Effector memory CD8-positive, alpha-beta T cell (primary cell): ENCODE measurements at places on chromosomes 7 and 10.

DNA sequence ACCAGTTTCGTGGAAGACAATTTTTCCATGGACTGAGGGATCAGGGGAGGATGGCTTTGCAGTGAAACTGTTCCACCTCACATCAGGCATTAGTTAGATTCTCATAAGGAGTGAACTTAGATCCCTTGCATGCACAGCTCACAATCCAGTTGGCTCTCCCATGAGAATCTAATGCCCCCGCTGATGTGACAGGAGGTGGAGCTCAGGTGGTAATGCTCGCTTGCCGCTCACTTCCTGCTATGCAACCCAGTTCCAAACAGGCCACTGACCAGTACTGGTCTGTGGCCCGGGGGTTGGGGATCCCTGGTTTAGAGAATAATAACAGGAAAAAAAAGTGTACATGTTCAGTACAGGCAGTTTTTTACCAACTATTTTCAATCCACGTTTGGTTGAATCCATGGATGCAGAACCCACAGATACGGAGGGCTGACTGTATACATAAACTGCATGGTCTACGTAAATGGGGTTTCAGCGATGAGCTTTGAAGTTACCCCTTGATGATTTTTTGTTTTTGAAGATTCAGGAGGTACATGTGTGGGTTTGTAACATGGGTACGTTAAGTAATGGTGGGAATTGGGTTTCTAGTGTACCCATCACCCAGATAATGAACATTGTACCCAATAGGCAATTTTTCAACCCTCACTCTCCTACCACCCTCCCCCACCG lies 24.5 kb downstream of the OGDH start:
- H3K27ac ChIP-seq, result peak overlapping the region; percentile 99
- H3K27me3 ChIP-seq, result no peaks in the 10 kb centered on the region
- H3K36me3 ChIP-seq, result peaks cover 77% of the 10 kb centered on the region
- H3K4me1 ChIP-seq, result peaks cover 67% of the 10 kb centered on the region
- no peak for DNase-seq
- peak overlapping the region; percentile 74 for H3K4me3 ChIP-seq

- H3K36me3 ChIP-seq, result no peaks in the 10 kb centered on the region
- no peaks in the 10 kb centered on the region for H3K27me3 ChIP-seq
- H3K4me3 ChIP-seq, result no peak overlapping the region
These were observed 54.4 kb downstream of the TFPI2 start for GRCh38 chr7:93836116-93836515.

DNA sequence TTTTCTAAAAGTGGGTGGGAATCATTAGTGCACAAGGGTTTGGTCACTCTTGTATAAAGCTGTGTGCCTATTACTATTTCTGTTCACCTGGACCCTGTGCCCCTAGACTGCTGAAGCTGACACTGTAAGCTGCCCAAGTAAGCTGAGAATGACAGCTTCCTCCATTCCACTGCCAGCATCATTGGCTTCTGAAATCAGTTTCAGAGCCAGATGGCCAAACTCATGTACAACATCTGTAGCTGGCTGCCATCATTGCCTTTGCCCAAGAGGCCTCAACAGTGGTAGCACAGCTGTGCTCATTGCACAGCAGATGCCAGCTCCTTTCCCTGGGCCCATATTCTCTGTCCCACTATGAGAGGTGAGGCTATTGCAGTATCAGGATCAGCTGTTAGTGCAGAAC lies 165.7 kb downstream of the CPEB3 start:
- no peak overlapping the region for H3K4me3 ChIP-seq
- no peak for DNase-seq
- H3K36me3 ChIP-seq, result peaks cover 3% of the 10 kb centered on the region
- H3K27me3 ChIP-seq, result no peaks in the 10 kb centered on the region
- H3K27ac ChIP-seq, result no peak overlapping the region

DNA sequence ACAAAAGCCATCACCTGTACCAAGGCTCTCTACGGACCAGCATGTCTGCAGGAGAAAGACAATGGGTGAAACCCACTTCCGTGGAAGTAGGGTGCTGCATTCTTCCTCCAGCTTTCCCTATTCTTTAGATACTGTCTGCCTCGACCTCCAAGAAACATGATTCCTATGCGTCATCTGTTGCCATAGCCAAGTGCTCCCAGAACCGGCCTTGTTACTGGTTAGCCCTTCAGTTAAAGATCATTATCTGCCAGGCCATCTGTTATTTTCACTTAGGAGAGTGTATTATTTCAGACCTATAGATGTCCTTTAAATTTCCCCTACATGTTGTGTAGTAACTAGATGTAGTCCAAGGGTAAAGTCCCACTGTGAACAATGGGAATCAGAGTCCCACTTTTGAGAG lies 89.0 kb upstream of the KIAA1217 start:
- no peak for DNase-seq
- H3K4me3 ChIP-seq, result no peak overlapping the region
- no peaks in the 10 kb centered on the region for H3K36me3 ChIP-seq
- H3K27ac ChIP-seq, result no peak overlapping the region
- no peaks in the 10 kb centered on the region for H3K27me3 ChIP-seq

DNA sequence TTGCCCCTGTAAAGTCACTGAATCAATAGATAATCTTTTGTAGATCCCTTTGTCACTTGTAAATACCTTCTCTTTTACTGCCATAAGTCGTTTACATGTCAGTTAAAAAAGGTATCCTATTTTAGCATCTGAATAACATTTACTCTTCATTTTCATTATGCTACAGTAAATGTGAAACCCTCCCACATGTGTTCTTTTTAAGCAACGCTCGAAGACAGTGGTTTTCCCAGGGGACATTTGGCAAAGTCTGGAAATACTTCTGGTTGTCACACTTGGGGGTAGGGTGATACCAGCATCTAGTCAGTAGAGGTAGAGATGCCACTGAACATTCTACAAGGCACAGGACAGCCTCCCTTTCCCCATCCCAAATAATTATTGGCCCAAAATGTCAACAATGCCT lies 23.7 kb downstream of the ATAD1 start:
- DNase-seq, result no peak
- no peaks in the 10 kb centered on the region for H3K27me3 ChIP-seq
- peak overlapping the region; percentile 57 for H3K27ac ChIP-seq
- H3K4me3 ChIP-seq, result no peak overlapping the region

- DNase-seq, result no peak
- H3K27ac ChIP-seq, result no peak overlapping the region
- no peak overlapping the region for H3K4me3 ChIP-seq
- H3K36me3 ChIP-seq, result no peaks in the 10 kb centered on the region
- H3K27me3 ChIP-seq, result no peaks in the 10 kb centered on the region
- H3K4me1 ChIP-seq, result no peaks in the 10 kb centered on the region
These were observed 566.6 kb upstream of the ZWINT start for GRCh38 chr10:56927701-56928100.

DNA sequence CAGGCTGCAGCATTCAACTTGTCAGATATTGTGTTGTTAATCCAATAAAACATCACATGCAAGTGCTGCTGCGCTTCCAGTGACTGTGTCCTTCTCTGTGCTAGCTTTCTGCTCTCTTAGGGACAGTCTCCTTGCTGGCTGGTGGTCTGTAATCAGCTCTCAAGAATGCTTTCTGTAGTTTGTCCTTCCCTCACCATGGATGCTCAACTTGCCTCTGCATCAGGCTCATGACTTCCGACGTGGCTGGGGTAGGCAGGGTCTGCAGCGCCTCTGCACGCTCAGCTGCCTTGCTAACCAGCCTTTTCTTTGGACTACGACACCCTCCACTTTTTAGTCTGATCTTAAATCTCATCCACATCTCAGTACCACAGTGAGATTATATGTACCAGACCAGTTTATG lies 58.3 kb downstream of the MMRN2 start:
- no peaks in the 10 kb centered on the region for H3K36me3 ChIP-seq
- no peak overlapping the region for H3K4me3 ChIP-seq
- DNase-seq, result no peak
- H3K27ac ChIP-seq, result no peak overlapping the region

DNA sequence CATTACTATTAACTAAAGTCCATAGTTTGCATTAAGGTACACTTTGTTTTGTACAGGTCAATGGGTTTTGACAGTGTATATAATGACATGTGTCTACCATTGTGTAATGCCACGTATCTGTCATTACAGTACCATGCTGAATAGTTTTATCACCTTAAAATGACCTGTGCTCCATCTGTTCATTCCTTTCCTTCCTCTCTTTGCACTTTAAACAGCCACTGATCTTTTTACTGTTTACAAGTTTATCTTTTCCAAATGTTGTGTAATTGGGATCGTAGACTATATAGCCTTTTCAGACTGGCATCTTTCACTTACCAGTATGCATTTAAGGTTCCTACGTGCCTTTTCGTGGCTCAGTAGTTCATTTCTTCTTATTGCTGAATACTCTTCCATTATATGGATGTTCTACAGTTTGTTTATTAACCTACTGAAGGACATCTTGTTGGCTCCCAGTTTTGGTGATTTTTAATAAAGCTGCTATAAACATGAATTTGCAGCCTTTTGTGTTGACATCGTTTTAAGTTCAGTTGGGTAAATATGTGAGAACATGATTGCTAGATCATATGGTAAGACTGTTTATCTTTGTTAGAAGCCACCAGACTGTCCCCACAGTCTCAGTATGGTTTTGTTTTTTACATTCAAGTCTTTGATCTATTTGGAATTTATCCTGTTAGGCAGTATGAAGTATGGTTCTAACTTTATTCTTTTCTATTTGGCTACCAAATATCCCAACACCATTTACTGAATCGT lies 24.7 kb downstream of the STAM start:
- H3K27me3 ChIP-seq, result no peaks in the 10 kb centered on the region
- H3K36me3 ChIP-seq, result peaks cover 5% of the 10 kb centered on the region
- H3K4me3 ChIP-seq, result no peak overlapping the region
- no peak overlapping the region for H3K27ac ChIP-seq

DNA sequence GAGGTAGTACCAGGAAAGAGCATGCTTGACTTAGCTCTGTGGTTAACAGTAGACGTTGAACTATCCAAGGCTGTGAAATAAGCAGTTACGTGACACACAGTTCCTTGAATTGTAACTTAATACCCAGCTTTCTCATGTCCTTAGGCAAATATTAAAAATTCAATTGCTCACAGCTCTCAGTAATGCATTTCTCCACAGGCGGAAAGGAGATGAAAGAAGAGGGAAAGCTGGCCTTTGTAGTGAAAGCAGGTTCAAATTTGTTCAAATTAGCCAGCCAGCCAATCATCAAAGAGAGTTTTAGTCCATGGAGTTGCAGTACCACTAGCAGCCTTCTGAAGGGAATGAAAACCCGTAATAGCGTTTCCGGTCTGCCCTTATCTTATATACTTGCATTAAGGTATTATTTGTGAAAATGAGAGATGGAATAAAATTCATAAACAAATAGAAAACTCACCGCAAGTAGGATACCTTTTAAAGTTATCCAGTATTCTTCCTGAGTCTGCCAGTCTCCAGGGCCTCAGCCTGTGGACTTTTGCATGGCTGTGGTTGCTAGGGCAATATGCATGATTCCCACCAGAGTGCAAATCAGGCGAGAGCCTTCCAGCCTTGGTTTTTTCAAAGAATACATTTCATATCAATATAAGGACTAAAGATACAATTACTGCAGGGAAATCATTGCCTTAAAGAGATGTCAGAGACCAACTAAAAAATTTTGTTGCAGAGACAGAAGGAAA lies 795.5 kb downstream of the TNS3 start:
- DNase-seq, result no peak
- no peaks in the 10 kb centered on the region for H3K27me3 ChIP-seq
- no peaks in the 10 kb centered on the region for H3K4me1 ChIP-seq
- no peak overlapping the region for H3K27ac ChIP-seq
- no peaks in the 10 kb centered on the region for H3K36me3 ChIP-seq

GRCh38 chr10:111999205-111999914 lies 184.2 kb downstream of the GPAM start:
- no peaks in the 10 kb centered on the region for H3K36me3 ChIP-seq
- H3K27ac ChIP-seq, result no peak overlapping the region
- H3K4me1 ChIP-seq, result no peaks in the 10 kb centered on the region

GRCh38 chr7:149300620-149301285 lies 38.8 kb downstream of the ZNF783 start:
- no peaks in the 10 kb centered on the region for H3K4me1 ChIP-seq
- no peak for DNase-seq
- H3K4me3 ChIP-seq, result no peak overlapping the region
- H3K27me3 ChIP-seq, result peaks cover 17% of the 10 kb centered on the region

DNA sequence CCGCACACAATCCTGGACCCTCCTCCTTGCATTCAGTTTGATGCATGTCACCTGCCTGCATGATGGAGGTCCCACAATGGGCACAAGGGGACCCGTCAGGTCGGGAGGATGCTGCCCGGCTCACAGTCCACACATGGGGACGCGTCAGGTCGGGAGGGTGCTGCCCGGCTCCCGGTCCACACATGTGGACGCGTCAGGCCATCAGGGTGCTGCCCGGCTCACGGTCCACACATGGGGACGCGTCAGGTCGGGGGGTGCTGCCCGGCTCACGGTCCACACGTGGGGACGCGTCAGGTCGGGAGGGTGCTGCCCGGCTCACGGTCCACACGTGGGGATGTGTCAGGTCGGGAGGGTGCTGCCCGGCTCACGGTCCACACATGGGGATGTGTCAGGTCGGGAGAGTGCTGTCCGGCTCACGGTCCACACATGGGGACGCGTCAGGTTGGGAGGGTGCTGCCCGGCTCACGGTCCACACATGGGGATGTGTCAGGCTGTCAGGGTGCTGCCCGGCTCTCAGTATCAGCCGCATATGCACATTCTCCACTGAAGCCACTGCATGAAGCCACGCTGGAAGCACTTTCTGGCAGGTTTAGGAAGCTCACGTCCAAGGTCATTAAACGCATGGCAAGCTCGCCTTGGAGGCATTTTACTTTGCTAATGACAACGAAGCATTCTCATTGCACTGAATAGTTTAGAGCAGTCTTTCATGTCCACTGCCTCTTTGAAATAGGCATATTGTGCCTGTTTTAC lies 50.3 kb downstream of the DIP2C start:
- no peaks in the 10 kb centered on the region for H3K4me1 ChIP-seq
- no peak overlapping the region for H3K27ac ChIP-seq
- H3K27me3 ChIP-seq, result peaks cover 73% of the 10 kb centered on the region
- no peaks in the 10 kb centered on the region for H3K36me3 ChIP-seq
- DNase-seq, result no peak

- no peaks in the 10 kb centered on the region for H3K4me1 ChIP-seq
- H3K27me3 ChIP-seq, result peaks cover 37% of the 10 kb centered on the region
- no peak overlapping the region for H3K4me3 ChIP-seq
- H3K36me3 ChIP-seq, result no peaks in the 10 kb centered on the region
These were observed 52.5 kb downstream of the ADCYAP1R1 start for GRCh38 chr7:31104361-31105255.

- no peak for DNase-seq
These were observed 92.2 kb upstream of the LAMB4 start for GRCh38 chr7:108222236-108222892.

GRCh38 chr10:133274751-133275683 lies 1.7 kb downstream of the ADAM8 start:
- H3K36me3 ChIP-seq, result peaks cover 62% of the 10 kb centered on the region
- H3K27ac ChIP-seq, result peak overlapping the region; percentile 92
- no peaks in the 10 kb centered on the region for H3K27me3 ChIP-seq
- peaks cover 19% of the 10 kb centered on the region for H3K4me1 ChIP-seq

- no peaks in the 10 kb centered on the region for H3K36me3 ChIP-seq
- no peaks in the 10 kb centered on the region for H3K4me1 ChIP-seq
- H3K27me3 ChIP-seq, result no peaks in the 10 kb centered on the region
- DNase-seq, result no peak
- no peak overlapping the region for H3K4me3 ChIP-seq
These were observed 83.2 kb upstream of the KIF5B start for GRCh38 chr10:32139223-32140073.

- peaks cover 43% of the 10 kb centered on the region for H3K27me3 ChIP-seq
- no peak for DNase-seq
- no peaks in the 10 kb centered on the region for H3K4me1 ChIP-seq
- peaks cover 7% of the 10 kb centered on the region for H3K36me3 ChIP-seq
These were observed 110.9 kb downstream of the WDR11 start for GRCh38 chr10:120961795-120962755.
